ENCODE measurements at places on chromosomes 3 and 15. TPM values are rescaled to one million over a fixed set of nuclear protein-coding genes. Genes with fewer than 3 reads are reported as not detected.

DNA sequence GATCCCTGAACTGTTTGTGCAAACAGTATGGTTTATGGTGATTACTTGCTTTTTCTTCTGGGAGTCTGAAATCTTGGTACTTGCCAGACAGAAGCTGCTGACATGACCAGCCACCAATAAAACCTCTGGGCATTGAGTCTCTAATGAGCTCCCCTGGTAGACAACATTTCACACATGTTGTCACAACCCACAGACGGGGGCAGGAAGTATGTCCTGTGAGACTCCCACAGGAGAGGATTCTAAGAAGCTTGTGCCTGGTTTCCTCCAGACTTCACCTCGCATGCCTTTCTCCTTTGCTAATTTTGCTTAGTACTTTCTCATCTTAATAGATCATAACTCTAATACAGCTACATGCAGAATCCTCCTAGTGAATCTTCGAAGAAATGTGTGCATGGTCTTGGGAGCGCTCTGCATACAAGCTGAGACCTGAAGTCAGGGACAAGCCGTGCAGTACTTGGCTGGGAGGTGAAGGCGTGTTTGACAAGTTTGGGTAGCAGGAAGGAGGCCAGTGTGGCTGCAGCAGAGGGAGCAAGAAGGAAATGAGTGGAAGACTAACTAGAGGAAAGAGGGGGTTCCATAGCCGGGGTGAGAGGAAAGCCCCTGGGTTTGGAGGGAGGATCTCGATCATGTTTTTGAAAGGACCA is 49.0 kb downstream of the B3GNT5 start:
- no peaks in the 10 kb centered on the region for H3K27me3 ChIP-seq
- no peak overlapping the region for H3K27ac ChIP-seq
- no peak overlapping the region for H3K4me3 ChIP-seq
- H3K36me3 ChIP-seq: no peaks in the 10 kb centered on the region

DNA sequence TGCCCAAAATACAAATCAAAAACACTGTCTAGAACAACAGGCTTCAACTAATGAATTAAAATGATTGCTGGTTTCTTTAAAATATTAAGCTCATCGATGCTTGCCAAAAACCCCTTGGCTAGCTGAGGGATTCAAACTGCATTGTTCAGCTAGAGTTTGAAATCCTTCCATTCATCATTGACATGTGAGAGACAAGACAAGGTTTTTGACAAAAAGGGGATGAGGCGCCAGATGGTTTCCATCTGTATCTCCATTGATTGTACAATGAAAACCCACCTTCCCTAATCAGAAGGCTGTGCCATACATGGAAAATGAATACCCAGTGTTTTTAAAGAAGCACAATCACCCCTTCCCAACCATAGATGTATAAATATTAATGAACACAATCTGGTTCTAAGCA is 67.8 kb downstream of the THRB start:
- no peak overlapping the region for H3K27ac ChIP-seq
- no peaks in the 10 kb centered on the region for H3K4me1 ChIP-seq
- H3K27me3 ChIP-seq: no peaks in the 10 kb centered on the region
- DNase-seq: no peak
- H3K36me3 ChIP-seq: peaks cover 6% of the 10 kb centered on the region
- no peak overlapping the region for H3K4me3 ChIP-seq

DNA sequence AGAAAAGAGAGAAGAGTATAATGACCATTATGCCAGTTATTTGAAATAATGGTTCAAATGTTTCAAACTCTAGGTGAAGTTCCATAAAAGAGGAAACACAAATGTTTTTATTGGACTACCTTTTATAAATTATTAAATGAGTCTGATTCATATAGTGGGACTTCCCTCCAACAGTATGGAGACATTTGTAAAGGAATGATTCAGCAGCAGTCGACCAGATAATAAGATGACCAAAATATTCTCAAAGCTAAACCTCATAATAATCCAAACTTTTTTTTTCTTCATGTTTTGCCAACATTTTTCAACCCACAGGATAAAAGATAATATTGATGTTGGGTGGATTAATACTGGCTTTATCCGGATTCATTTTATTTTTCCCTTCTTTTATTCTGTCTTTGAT is 18.8 kb downstream of the TIPARP start:
- peak overlapping the region; percentile 88 for H3K27ac ChIP-seq
- peaks cover 87% of the 10 kb centered on the region for H3K4me1 ChIP-seq

DNA sequence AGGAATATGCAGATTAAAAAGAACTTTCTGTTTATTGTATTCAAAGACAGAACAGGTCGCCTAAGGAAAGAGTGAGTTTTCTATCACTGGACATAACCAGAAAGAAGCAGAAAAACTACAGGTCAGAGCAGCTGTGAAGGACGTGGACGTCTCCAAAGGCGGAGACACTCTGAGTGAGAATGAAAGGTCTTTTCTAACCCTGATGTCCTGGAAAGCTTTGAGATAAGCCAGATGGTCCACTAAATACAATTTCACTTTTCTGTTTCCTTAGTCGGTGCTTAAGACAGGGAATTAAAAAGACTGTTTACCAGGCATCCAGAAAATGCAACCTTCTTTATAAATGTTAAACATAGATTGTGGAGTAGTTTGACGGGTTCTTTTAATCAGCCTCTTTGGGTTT is 360.4 kb downstream of the FGF12 start:
- DNase-seq: no peak
- H3K27ac ChIP-seq: no peak overlapping the region
- H3K27me3 ChIP-seq: no peaks in the 10 kb centered on the region
- H3K36me3 ChIP-seq: no peaks in the 10 kb centered on the region
- H3K4me3 ChIP-seq: no peak overlapping the region

DNA sequence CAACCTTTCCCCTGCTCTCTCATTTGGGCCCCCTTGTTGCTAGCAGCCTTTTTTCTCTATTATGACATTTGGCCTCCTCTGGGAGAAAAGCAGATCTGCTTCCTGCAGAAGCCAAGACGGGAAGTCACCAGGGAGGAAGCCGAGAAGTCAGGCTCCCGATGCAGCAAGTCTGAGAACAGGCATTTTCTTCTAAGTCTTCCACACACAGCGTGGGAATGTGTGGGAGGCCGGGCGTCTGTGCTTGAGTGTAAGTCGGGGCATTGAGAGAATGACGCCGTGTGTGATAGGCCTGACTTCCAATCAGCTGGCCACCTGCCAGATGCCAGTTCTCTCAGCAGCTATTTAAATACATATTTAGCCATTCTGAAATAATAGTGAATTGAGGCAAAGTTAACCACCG is 75.8 kb upstream of the FAM98B start:
- no peak for DNase-seq
- peaks cover 12% of the 10 kb centered on the region for H3K4me1 ChIP-seq
- H3K36me3 ChIP-seq: no peaks in the 10 kb centered on the region
- H3K4me3 ChIP-seq: no peak overlapping the region
- H3K27me3 ChIP-seq: no peaks in the 10 kb centered on the region

- H3K27ac ChIP-seq: no peak overlapping the region
- peak; percentile 54 for DNase-seq
- no peaks in the 10 kb centered on the region for H3K27me3 ChIP-seq
- no peak overlapping the region for H3K4me3 ChIP-seq
- peaks cover 4% of the 10 kb centered on the region for H3K4me1 ChIP-seq
Observed at GRCh38 chr15:100714034-100714748, 111.8 kb downstream of the ASB7 start.

CHAC1 gene
- total RNA-seq: 39.3 TPM
